ENCODE measurements at places on chromosomes 3 and 15. TPM values are rescaled to one million over a fixed set of nuclear protein-coding genes. Genes with fewer than 3 reads are reported as not detected.

Gene FANCD2OS
- polyA plus RNA-seq: not detected

Gene PROK2
- not detected for polyA plus RNA-seq

Gene ZNF619
- polyA plus RNA-seq: 2.6 TPM

DNA sequence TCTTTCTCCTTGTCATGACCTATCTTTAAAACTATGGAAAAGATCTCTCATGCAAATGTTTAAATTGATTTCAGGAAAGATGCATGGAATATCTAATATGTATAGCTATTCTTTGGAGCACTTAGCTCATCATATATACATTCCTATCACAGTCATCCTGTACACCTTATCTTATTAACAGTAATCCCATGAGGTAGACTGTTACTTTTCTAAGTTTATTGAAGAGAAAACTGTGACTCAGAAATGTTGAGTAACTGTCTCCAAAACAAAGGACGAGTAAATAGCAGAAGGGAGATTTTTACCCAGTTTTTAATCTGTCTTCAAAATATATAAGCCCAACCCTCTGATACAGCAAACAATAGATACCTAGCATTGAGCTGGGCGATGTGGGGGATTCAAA, 308.3 kb downstream of the GAP43 start:
- no peak for DNase-seq

Gene ALPK3
- polyA plus RNA-seq: not detected

GRCh38 chr3:16404349-16404895, 109.1 kb downstream of the RFTN1 start:
- DNase-seq: no peak

- DNase-seq: no peak
Measured at GRCh38 chr3:61443886-61444285, 117.5 kb upstream of the PTPRG start.

GRCh38 chr15:65873256-65873655, 4.0 kb downstream of the RAB11A start:
- DNase-seq: no peak

DNA sequence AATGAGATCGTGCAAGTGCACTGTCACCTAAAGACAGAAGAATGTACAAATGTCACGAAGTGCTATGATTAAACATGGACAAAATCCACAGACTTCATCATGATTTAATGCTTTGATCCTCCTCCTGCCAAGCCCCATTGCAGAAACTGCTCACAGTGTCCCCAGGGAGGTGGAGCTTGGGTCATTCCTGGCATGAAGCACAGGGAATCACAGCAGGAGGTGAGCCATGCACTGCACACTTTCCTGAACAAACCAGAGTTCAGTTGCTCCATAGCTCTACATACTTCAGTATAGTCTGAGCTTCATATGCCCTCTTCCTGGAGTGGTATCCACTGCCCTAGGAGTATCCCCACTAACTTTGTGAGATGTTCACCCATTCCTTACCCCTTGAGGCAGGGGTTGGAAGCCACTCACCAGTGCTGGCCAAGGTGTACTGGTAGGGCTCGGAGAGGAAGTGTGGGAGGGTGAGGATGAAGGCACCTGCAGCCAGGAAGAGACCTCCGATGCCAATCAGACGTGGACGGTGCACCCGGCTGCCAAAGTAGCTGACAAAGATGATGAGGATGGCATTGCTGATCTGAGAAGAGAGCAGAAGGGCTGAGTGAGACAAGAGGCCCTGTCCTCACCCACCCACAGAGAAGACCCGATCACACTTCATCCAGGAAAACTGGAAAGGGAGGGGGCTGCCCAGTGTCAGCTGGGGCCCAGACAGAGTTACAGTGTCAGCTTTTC, 56.3 kb downstream of the SLCO2A1 start:
- DNase-seq: no peak

Gene GP9
- polyA plus RNA-seq: not detected

GRCh38 chr3:127734754-127735473, 62.2 kb downstream of the ABTB1 start:
- DNase-seq: no peak

Gene WNT7A
- polyA plus RNA-seq: not detected

- DNase-seq: no peak
Measured at GRCh38 chr3:70979983-70980645, 603.4 kb downstream of the FOXP1 start.

Gene CPNE4
- not detected for polyA plus RNA-seq

- DNase-seq: no peak
Measured at GRCh38 chr3:54578417-54578816, 349.4 kb downstream of the LRTM1 start.

DNA sequence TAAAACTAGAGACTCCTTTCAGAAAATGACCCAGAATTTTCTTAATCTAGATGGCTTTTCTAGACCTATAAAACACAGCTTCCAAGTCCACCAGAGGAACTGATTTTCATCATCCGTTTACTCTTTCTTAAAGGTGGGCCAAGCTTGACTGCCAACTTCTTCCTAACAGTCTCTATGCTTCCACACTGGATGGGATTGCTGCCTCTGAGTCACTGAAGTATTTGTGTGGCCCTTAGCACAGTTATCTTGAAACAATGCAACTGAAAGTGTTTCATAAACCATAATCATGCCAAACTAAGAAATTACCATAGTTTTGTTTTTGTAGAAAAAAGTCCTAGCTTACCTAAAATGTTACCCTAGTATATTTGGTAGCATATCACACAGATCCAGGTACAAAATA, 985.7 kb downstream of the TUSC7 start:
- no peak for DNase-seq

Gene GOLGA6L6
- polyA plus RNA-seq: not detected

DNA sequence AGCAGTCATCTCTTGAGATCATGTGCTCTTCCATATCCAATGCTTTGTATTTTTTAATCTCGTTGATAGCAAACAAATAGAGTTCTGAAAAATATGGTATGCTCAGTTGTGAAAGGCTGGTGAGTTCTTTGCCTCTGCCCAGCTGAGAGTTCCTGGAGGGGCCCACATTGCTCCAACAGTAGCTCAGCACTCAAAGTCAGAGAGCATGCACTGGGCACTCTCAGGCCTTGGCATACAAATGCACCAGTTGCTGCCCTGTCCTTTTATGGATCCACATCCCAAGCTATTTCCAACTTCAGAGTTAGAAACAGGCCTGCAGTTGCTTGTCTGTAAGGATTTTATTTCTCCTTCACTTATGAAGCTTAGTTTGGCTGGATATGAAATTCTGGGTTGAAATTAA, 181.7 kb upstream of the CHRNA7 start:
- DNase-seq: no peak

DNA sequence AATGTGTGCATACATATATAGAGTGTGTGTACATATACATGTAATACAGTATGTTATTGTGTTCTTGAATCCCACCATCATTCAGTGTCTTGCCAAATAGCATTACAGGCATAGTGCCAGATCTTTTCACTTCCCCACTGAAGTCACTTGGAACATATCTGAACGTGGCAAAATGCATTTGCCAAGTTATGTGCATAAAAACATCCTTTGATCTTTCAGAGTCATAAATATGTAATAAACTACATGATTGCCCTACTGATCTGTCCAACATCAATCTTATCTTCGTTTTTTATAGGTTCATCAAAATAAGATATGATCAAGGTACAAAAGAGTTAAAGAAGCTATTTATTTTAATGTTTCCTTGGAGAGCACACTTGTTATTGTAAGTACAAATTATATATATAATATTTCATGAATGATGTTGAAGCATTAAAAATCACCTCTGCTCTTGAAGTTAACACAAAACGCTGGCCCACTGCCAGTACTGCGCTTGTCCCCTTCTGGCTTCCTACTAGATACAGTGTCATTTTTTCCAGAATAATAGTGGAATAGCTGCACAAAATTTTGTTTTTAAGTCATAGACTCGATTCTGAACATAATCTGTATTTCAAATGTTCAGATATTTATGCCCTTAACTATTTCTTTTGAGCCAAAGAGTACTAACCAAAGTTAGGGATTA, 549.5 kb upstream of the ARRDC4 start:
- DNase-seq: no peak

Gene CADPS
- not detected for polyA plus RNA-seq

DNA sequence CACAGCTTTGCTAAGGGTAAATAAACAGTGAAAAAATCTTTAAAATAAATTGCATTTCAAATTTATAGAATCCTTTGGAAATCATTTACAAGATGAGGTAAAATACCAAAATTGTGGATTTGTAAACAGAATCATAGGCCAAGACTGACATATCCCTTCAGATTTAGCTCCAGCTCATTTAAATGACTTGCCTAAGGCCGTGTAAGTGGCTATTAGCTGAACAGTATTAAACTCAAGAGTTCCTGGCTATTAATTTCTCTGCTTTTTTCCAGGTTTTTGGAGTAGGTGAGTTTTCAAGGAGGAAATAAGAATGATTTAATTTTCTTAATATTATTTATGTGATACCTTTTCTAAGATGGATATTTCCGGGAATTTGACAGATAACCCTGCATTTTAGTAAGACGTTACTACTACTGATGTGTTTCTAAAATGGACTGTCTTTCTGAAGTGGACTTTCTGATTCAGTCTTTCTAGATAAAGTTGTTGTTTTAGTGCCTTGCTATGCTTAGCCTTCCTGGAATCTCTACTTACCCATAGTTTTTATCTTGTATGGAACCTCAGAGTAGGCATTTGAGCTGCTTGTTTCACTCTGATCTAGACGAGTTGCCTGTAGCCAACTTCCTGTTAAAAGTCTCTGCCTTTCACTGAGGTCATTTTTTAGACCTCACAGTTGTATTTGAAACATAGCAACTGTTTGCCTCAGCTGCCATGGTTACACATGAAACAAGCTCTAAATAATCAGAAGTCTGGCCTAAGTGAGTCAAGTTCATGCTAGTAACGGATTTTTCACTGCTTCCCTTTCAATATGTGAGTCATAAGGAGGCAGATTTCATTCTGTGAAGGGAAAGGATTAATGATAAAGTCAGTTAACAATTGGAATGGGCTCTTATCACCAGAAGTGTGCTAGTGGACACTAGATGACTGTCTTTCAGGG, 127.0 kb downstream of the KLHL25 start:
- peak; percentile 89 for DNase-seq

GRCh38 chr3:171991166-171991565, 48.2 kb upstream of the FNDC3B start:
- DNase-seq: no peak

DNA sequence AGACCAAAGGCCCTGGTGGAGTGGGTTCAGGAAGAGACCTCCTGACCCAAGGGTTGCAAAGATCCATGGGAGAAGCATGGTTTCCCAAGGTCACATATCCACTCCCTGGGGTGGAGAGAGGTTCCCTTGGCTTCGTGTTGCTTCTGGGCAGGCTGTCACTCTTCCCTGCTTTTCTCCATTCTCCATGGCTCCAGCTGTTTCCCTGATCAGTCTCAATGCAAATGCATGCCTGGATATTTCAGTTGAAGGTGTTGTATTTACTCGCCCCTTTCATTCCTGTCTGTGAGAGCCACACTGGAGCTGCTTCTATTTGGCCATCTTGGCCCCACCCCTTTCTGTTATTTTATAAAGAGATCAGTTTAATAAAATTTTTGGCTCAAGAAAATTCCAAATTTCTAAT, 95.0 kb upstream of the PLSCR4 start:
- no peak for DNase-seq

- DNase-seq: no peak
Measured at GRCh38 chr15:67462875-67463274, 58.1 kb upstream of the C15orf61 start.

- no peak for DNase-seq
Measured at GRCh38 chr3:110236976-110237610, 834.5 kb upstream of the NECTIN3 start.

- DNase-seq: no peak
Measured at GRCh38 chr15:70237626-70238025, 139.9 kb upstream of the TLE3 start.

Gene KNL1
- polyA plus RNA-seq: 0.20 TPM

DNA sequence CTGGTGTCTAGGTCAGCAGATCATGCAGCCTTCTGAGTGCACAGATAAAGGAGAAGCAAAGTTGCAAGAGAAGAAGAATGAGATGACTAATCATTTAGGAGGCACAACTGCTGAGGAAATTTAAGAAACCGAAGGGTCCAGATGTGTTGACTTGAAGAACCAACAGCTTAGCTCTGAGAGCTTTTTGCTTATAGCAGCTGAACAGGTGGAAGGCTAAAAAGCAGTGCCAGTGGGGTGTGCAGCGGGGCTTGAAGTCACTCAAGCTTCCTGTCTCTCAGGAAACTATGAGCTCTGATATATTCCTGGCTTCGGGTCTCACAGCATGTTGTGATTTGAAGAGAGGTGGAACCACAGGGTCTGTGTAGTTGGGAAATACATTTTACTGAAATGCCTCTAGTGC, 305.7 kb downstream of the RYR3 start:
- DNase-seq: no peak

Gene VEPH1
- polyA plus RNA-seq: 0.94 TPM

- DNase-seq: no peak
Measured at GRCh38 chr3:13053893-13054292, 19.3 kb downstream of the IQSEC1 start.

DNA sequence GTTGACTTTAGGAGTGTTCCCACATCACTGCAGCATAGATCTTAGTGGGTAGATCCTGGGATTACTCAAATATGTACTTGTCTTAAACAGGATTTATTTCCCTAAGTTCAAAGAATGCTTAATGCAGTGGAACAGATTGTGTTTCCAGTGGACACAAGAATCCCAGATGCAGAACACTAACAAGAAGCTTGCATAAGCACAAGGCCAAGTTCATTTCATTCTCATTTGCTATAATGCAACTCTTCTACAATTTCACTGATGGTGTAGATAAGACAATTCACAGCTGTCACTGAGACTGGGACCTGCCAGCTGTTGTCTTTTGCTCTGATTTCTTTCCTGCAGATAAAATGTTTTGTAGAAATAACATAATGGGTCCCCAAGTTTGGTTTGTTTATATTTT, 225.6 kb downstream of the NFKBIZ start:
- no peak for DNase-seq

- DNase-seq: no peak
Measured at GRCh38 chr3:32323604-32324003, 68.0 kb upstream of the CMTM7 start.

GRCh38 chr3:47910233-47910632, 106.0 kb downstream of the MAP4 start:
- DNase-seq: no peak

- DNase-seq: no peak
Measured at GRCh38 chr3:73509816-73510215, 114.9 kb downstream of the PDZRN3 start.

Gene NXPE3
- polyA plus RNA-seq: 34.1 TPM

Gene TGM5
- not detected for polyA plus RNA-seq

DNA sequence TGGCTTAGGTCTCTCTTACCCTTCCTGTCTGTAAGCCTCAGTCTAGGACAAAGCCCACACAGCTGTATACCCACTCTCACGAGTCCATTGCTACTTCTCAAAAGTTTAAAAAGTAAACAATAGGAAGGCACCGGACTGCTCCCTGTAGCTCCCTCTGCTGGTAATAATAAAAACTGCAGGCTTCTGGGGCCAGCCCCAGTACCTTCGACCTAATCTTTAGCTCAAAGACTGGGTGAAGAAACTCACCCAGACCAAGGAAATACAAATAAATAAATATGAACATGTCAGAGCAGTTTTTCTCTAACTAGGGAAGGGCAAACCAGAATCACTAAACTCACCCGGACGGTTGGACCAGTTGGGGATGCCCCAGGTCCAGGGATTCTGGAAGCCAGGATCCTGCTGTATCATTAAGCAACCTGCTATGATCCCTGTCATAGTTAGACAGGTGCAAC, 5.0 kb downstream of the FAM219B start:
- peak; percentile 68 for DNase-seq
